ENCODE measurements at places on chromosomes 7 and 10.

GRCh38 chr7:7897949-7898515 is 70.6 kb upstream of the GLCCI1 start:
- no peak for DNase-seq

DNA sequence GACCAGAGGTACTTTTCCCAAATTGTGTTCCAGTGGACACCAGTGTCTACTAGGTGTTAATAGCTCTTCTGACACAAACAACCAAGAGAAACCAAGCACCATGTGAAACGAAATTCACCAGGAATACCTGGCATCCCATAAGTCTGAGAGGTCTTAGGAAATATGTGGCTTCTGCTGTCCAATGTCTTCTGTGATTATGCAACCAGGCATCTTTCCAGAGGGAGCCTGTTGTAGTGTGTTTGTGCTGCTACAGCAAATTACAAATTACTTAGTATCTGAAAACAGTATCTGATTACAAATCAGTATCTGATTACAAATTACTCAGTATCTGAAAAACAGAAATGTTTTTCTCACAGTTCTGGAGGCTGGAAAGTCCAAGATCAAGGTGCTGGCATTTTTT is 133.6 kb upstream of the NPVF start:
- DNase-seq, result no peak

- DNase-seq, result no peak
These were observed 68.5 kb downstream of the NT5C2 start for GRCh38 chr10:103124420-103125096.

- no peak for DNase-seq
These were observed 662 bp downstream of the DNAJC2 start for GRCh38 chr7:103343758-103344452.

DNA sequence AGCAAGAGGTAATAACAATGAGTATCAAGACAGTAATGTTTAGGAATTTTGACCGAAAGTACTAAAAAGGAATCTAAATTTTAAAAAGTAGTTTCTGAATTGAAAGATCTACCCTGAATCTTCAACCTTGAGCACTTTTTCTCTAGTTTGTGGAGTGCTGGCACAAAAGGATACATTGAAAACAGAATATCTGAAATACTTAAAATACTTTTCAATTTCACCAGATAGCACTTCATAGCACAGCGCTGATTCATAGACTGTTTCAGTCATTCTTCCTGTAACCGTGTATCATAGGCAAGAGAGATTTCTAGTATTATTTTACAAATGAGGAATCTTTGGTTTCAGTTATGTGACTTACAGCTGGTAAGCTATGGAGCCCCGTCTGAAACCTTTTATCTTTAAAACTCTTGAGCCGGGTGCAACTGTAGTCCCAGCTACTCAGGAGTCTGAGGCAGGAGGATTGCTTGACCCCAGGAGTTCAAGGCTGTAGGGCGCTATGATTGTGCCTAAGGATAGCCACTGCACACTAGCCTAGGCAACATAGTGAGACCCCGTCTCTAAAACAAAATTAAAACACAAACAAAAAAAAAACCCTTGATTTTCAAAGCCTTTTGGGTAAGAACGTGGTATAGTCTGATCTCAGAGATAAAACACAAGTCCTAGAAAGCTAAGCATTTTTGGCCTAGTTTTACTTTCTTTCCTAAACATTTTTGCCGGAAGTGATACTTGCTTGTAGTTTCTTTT is 35.1 kb downstream of the FHIP2A start:
- DNase-seq, result peak; percentile 62

GRCh38 chr7:32958046-32959025 is 1.1 kb downstream of the FKBP9 start:
- DNase-seq, result no peak

DNA sequence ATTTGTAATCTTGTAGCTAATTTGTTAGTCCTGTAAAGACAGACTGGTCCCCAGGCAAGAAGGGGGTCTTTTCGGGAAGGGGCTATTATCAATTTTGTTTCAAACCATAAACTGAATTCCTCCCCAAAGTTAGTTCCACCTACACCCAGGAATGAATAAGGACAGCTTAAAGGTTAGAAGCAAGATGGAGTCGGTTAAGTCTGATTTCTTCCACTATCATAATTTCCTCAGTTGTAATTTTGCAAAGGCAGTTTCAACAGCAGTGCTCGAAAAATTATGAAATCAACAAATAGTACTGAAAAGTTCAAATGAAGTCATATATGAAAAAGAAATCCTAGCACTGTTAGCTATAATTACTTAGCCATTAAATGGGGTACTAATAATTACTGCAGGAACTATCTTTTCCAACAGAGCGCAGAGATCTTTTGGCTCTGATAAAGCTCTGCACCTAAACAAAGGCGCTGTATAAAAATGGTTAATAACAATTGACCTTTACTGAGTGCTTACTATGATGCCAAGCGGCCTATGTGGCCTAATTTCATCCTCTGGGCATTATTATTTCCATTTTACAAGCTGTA is 756 bp upstream of the SEC24C start:
- DNase-seq, result no peak

DNA sequence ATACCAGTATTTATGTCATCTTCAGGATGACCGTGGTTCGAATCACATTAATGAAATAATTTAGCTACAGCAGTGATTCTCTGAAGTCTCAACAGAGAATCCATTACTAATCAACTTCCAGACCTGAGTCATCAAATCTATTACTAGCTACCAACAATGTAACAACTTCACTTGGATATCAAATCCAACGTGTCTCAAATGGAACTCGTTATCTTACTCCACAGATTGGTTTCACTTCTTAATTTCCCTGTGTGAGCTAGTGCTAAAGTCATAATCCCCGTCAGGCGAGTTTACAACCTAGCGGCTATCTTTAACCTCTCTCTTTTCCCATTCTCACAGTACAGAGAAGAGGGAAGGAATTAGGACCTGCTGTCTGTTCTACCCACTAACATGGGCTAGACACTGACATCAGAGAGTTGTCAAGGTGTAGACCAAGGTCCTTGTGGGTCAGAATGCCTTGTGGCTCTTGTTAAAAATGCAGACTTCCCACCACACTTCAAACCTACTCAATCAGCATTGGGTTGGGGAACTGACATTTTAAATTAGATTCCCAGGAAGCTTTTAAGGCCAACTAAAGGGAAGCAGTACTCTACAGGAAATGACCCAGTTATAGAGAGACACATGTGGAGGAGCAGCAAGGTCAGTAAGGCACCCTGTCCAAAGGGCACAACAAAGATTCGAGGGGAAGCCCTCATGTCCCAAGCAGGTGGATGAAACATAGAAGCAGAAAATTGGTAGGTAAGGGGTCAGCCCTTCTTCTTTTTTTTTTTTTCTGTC is 57.3 kb upstream of the GSAP start:
- no peak for DNase-seq

DNA sequence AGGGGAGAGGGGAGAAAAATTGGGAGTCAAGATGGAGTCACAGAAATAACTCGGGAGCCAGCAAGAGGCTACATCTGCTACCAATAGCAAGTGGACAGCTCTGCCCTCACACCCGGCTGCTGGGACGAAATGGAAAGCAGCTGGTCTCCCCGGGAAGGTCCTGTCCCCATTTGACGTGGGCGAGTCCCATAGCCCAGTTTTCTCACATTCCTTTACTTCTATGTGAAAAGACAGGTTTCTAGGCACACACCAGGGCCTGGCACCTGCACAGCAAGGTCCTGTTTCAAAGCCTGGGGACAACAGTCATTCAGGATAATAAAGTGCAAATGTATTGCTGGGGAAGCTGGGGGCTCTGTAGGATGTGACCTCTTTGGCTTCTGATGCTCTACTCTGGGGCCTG is 162.6 kb downstream of the OAT start:
- DNase-seq, result no peak

GRCh38 chr7:19099924-19100323 is 17.5 kb downstream of the TWIST1 start:
- no peak for DNase-seq

GRCh38 chr10:132254841-132255240 is 52.9 kb downstream of the STK32C start:
- no peak for DNase-seq

- DNase-seq, result peak; percentile 33
These were observed 187.9 kb downstream of the PLXDC2 start for GRCh38 chr10:20004087-20004523.

DNA sequence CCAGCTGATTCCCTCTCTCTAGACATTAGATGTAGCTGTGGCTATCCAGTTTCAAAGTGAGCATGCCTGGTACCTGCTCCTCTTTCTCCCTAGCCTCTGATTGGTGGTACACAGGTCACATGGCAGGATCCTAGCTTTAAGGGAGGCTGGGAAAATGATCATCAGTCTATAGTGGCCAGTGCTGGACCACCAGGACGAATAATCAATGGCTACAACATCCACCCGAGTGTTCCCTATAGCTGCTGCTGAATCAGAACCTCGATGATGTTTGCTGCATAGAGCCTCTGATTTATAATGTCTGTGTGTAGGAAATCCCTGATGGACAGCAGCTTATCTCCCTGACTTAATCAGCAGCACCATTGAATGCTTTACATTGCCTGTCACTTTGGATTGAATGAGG is 28.9 kb upstream of the LMTK2 start:
- DNase-seq, result no peak

DNA sequence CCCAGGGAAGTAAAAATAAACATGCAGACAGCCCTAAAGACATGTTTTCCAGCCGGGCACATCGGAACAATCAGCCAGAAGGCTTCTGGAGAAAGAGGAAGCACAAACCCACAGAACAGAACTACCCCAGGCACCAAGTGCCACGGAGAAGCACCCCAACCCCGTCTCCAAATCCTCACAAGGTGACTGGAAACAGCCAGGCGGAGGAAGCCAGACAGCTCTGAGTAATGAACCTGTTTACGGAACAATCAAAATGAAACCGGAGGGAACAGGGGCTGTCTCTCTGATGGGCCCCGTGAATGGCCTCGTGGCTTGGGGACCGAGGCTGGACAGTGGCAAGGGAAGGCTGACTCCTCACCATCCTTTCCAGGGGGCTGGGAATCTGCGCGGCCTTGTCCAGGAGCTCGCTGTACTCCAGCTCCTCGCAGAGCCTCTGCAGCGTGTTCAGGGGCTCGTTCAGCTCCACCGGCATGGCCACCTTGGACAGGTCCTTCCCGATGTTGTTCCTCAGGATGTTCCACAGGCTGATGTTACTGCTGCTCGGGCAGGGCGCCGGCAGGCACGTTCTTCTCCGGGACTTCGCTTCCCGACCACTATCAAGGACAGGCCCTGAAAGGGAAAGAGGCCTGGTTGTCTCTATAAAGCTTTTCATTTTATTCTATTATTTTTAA is 77.0 kb upstream of the GSDME start:
- DNase-seq, result no peak

DNA sequence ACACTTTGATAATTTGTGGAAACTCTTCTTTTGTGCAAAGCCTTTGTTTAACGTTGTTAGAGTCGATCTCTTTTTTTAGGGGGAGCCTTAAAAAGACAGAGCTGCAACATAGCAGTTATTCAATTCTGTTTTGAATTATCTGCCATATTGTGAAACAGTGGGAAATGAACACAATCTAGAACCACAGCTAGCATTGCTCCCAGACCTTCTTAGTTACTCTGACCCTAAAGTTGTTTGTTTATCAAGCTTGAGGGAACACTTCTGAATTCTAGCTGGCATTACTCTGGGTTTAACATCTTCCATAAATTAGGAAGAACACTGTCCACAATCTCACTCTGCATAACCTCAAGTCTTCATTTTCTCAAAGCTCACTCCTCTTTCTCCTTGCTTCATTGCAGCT is 217.7 kb downstream of the PRKG1 start:
- no peak for DNase-seq

GRCh38 chr7:85090143-85090542 is 96.7 kb downstream of the SEMA3D start:
- DNase-seq, result no peak

DNA sequence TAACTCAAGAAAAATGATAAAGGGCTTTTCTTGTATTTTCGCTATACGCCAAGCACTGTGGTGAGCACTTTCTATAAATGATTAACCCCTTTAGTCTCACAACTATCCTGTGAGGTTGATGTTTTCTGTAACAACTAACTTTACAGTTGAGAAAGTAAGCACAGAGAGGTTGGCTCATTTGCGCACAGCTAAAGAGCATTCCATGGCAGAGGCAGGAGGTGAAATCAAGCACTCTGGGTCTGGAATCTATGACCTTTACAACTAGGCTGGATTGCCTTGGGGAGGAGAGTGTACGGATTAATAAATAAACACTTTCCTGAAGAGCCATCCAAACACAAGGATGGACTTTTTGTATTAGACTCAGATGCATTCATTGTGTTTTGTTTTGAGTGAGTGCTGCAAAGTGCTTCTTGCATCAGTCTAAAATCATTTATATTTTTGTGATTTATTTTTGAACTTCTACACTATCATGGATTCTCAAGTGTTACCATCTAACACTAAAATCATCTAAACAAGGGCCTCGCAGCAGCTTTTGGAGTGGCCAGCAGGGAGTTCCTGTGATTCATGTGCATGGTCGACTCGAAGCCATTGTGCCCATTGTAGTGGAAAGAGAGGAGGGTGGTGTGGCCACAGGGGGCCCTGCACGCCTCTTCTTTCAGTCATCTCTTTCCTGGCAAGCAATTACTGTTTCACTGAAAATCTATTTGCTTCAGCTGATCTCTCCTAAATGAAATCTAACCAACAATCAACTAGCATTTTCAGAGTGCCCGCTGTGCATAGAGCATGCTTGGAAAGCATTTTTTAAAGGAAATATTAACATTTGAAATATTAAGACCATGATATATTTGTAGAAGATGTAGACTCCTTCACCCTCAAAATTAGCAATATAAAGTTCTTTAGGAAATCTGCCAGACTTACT is 633.4 kb upstream of the COBL start:
- DNase-seq, result peak; percentile 73

DNA sequence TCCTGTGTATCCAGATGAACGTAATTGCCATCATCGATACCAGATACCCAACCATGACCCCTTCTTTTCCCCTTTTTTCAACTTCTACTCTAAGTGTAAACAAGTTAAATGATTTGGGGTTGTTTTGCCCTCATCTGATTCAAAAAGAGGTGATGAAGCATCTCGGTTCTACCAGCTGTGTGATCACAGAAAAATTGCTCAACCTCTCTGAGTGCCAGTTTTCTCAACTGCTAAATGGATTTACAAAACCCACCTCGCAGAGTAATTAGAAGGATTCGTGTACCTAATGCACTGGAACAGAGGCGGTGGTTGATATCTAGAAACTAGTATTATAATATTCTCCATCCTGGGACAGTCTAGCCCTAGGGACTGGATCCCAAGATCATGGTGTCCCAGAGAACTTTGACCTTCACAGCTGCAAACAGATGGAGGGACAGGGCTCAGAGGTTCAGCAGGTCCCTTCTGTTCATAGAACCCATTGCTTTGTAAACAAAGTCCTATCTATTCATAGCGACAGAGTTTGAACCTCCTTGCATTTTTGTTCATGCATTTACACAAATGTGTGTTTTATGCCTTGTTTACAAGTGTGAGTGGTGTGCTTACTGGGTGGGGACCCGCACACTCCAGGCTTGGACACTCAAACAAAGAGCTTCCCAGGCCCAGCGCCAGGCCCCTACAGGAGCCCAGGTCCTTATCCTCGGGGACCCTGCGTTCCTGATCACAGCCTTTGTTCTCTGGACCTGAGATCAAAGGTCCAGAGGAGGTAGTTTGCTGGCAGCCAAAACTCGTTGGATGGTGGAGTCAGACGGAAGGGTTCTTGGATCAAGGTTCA is 46.4 kb downstream of the CALML3 start:
- DNase-seq, result no peak

Data from astrocyte of the cerebellum (primary cell).